ENCODE measurements at places on chromosomes 11 and 22. TPM values are rescaled to one million over a fixed set of nuclear protein-coding genes. Genes with fewer than 3 reads are reported as not detected.

DNA sequence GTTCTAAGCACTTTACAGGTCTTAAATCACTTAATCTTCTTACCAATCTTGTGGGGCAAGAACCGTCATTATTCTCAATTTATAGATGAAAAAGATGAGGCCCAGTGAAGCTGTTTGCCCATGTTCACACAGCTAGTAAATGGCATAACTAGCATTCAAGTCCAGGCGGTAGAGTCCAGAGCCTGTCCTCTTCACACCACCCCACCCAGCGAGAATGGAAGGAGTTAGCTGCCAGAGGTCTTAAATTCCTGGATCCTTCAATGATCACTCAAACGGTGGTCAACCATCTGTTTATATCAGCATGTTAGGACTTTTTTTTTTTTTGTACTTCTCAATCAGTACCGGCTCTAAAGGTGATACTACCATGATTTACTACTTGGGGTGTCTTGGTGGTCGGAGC is 43.3 kb downstream of the PARVA start:
- no peak for ATAC-seq

- no peak for ATAC-seq
These were observed 49.7 kb downstream of the MYEOV start for GRCh38 chr11:69343401-69344321.

GRCh38 chr11:22192642-22193347 is at the start of gene ANO5:
ANO5 (plus strand) TSS chr11:22193085; CDS start chr11:22193493, 408 bp downstream.
- peak; percentile 80 for ATAC-seq

- no peak for ATAC-seq
These were observed 67.8 kb downstream of the RBFOX2 start for GRCh38 chr22:35960854-35961253.

- ATAC-seq: no peak
These were observed 62.8 kb downstream of the CEP57 start for GRCh38 chr11:95853138-95853537.

GRCh38 chr11:34313099-34313517 is 44.7 kb downstream of the ABTB2 start:
- ATAC-seq: no peak

DNA sequence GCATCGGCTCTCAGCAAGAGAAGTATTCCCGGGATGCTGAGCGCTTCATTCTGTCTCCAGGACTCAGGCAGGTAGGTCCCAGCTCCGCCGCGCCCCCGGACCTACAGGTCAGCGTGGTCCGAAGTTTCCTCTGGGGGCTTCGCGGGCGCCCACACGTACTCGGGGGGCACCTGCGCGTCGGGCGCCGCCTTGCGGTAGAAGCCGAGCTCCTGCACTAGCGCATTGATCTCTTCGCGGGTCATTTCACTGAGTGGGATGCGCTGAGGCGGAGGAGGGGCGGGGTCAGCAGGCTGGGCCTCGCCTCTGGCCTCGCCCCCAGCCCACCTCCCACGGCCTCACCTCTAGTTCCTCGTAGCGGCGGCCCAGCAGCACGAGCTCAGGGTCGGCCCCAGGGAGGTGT is 2.5 kb downstream of the SELENOM start:
- no peak for ATAC-seq

- ATAC-seq: no peak
These were observed 249.1 kb downstream of the CTTN start for GRCh38 chr11:70647188-70648166.

- no peak for ATAC-seq
These were observed 2.0 kb downstream of the SF3A1 start for GRCh38 chr22:30354644-30355043.

Gene DDIAS
- 5.7 TPM for total RNA-seq

Gene MMP27
- 0.22 TPM for total RNA-seq

Gene MGAT3
- 28.6 TPM for total RNA-seq

All from motor neuron (in vitro differentiated cells).